Right lobe of liver (tissue), 6 donors: ENCODE measurements at places on chromosomes 5 and 9. TPM values are rescaled to one million over a fixed set of nuclear protein-coding genes. Genes with fewer than 3 reads are reported as not detected.

Gene LPAR1
- total RNA-seq = 1.6 TPM

Gene FBN2
- total RNA-seq = 0.44 TPM

Gene QRFP
- not detected for total RNA-seq

Gene HARS2
- 13.6 TPM for total RNA-seq

Gene ERCC8
- total RNA-seq = 8.0 TPM

Gene CYLC2
- total RNA-seq = not detected

Gene GABRA1
- total RNA-seq = not detected

Gene KIF20A
- total RNA-seq = 3.3 TPM

Gene NR5A1
- not detected for total RNA-seq

Gene CBY3
- not detected for total RNA-seq

Gene MCTP1
- total RNA-seq = 2.8 TPM

Gene ADAMTS19
- total RNA-seq = not detected

Gene GAPVD1
- total RNA-seq = 19.4 TPM

Gene PCDHGA11
- 1.6 TPM for total RNA-seq

Gene GPR151
- not detected for total RNA-seq

Gene LMX1B
- total RNA-seq = not detected

Gene ADRB2
- 0.99 TPM for total RNA-seq

Gene EIF4E1B
- total RNA-seq = not detected

Gene ZNF474
- not detected for total RNA-seq

Gene ECPAS
- 42.2 TPM for total RNA-seq

Gene NEUROG1
- total RNA-seq = not detected

Gene GRXCR2
- total RNA-seq = not detected

Gene PDE6A
- total RNA-seq = not detected

Gene SPATA31C1
- not detected for total RNA-seq

Gene ZNF454
- total RNA-seq = 0.26 TPM

Gene FOXD4
- not detected for total RNA-seq
